HFFc6 (cell line): ENCODE measurements at places on chromosomes 4 and X. TPM values are rescaled to one million over a fixed set of nuclear protein-coding genes. Genes with fewer than 3 reads are reported as not detected.

DNA sequence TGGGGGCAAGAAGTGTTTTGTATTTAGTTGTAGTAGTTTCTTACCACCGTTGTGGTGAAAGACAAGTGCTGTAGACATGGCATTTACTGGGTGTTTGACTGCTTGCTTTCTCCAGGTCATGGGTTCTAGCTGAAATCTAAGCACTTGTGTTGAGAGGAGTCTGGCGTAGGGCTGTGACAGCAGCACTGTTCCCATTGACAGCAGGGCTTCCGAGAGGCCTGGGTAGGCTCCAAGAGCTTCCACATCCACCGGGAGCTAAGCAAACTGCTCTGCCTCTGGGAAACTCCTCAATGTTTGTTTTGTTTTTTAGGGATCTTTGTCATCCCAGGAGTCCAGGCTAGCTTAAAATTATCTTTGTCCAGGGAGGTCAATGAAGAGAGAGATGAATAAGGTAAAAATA lies 44.3 kb downstream of the BMPR1B start:
- DNase-seq = no peak
- H3K4me3 ChIP-seq = no peak overlapping the region
- H3K27me3 ChIP-seq = peaks cover 12% of the 10 kb centered on the region
- no peaks in the 10 kb centered on the region for H3K36me3 ChIP-seq
- H3K27ac ChIP-seq = no peak overlapping the region

- H3K36me3 ChIP-seq = no peaks in the 10 kb centered on the region
- no peak for DNase-seq
- no peaks in the 10 kb centered on the region for H3K27me3 ChIP-seq
Observed at GRCh38 chrX:29318012-29318411, 730.8 kb downstream of the IL1RAPL1 start.

DNA sequence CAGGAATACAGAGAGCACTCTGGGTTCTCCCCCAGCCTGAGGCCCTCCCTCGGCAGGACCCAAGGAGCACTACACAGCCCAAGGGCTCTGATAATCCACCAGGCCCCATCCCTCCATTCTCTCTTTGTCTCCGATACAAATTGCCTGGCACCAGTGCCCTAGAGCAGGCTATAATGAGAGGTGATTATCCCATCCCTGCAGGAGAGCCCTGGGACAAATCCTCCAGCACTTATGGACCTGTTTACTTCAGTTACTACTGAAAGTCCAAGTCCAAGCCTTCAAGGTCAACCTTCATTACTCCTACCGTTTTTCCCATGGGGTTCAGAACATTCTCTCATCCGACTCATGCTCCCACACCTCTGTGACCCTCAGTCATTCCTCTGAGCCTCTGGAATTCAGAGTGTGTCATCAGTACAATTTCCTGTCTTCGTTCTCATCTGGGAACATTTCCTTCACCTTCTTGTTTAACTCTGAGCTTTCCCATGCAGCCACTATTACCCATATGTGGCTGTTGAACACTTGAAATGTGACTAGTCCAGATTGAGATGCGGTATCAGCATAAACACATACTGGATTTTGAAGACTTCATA lies 299.0 kb downstream of the RAPGEF2 start:
- no peaks in the 10 kb centered on the region; the same call in 1 of the 2 replicates for H3K27me3 ChIP-seq
- peaks cover 44% of the 10 kb centered on the region for H3K4me1 ChIP-seq
- peak overlapping the region; percentile 97 for H3K27ac ChIP-seq
- peak; percentile 87 for DNase-seq

- peaks cover 6% of the 10 kb centered on the region for H3K4me1 ChIP-seq
- H3K27ac ChIP-seq = no peak overlapping the region
- H3K27me3 ChIP-seq = peaks cover 5% of the 10 kb centered on the region; the same call in 1 of the 2 replicates
- no peak for DNase-seq
- H3K4me3 ChIP-seq = no peak overlapping the region
Observed at GRCh38 chr4:24650849-24651640, 66.7 kb upstream of the DHX15 start.

DNA sequence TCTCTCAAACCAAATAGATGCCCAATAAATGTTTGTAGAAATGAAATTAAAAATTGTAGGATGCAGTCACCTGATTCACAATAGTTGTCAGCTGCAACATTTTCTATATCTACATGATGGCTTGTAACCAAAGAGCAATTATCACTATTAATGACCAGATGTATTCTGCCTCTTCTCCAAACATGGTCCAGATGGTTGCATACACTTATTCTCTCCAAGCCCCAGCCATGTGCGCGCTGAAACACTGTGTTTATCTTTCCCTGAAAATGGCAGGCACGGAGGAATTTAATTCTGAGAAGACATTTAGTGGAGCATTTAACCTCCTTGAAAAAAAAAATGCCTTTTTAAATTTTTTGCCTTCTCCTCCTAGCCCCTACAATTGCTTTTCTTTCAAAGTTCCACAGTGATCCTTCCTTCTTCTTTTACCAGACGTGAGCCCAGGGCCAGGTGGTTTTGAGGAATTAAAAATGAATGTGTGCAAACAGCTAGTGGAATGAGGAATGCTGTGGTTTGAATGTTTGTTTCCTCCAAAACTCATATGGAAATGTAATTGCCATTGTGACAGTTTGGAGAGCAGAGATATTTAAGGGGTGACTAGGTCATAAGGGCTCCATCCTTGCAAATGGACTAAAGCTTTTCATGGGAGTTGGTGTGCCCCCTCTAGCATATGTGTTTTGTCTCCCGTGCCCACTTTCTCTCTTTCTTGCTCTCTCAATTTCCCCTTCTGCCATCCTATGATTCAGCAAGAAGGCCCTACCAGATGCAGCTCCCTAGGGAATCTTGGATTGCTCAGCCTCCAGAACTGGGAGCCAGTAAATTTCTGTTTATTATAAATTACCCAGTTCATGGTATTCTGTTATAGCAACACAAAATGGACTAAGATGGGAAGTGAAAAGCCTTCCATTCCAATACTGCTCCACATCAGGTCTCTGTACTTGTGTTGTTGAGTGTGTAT lies 136.0 kb downstream of the GABRB1 start:
- H3K27ac ChIP-seq = no peak overlapping the region
- H3K27me3 ChIP-seq = no peaks in the 10 kb centered on the region; the same call in 1 of the 2 replicates
- no peaks in the 10 kb centered on the region for H3K4me1 ChIP-seq
- H3K4me3 ChIP-seq = no peak overlapping the region

GRCh38 chr4:33751050-33751449 lies 2493.3 kb downstream of the ARAP2 start:
- no peak for DNase-seq
- no peaks in the 10 kb centered on the region; the same call in 1 of the 2 replicates for H3K27me3 ChIP-seq
- no peak overlapping the region for H3K27ac ChIP-seq
- no peak overlapping the region for H3K4me3 ChIP-seq

DNA sequence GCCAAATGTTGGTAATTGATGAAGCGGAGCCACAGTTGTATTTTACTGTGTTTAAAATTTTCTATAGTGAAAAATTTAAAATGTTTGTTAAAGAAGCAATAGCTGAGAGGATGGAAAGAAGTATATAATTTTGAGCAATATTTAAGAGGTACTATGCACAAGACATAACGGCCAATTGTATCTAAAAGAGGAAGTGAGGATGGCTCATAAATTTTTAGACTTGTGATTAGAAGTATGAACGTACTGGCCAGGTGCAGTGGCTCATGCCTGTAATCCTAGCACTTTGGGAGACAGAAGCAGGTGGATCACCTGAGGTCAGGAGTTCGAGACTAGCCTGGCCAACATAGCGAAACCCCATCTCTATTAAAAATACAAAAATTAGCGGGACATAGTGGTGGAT lies 12.7 kb upstream of the HHIP start:
- H3K36me3 ChIP-seq = no peaks in the 10 kb centered on the region
- H3K4me3 ChIP-seq = no peak overlapping the region
- no peak for DNase-seq
- 0 out of 2 replicates have a peak, but pooled peaks cover 4% of the 10 kb centered on the region for H3K27me3 ChIP-seq

- H3K27ac ChIP-seq = no peak overlapping the region
- H3K27me3 ChIP-seq = no peaks in the 10 kb centered on the region
Observed at GRCh38 chr4:176406736-176407135, 87.0 kb downstream of the SPCS3 start.

DNA sequence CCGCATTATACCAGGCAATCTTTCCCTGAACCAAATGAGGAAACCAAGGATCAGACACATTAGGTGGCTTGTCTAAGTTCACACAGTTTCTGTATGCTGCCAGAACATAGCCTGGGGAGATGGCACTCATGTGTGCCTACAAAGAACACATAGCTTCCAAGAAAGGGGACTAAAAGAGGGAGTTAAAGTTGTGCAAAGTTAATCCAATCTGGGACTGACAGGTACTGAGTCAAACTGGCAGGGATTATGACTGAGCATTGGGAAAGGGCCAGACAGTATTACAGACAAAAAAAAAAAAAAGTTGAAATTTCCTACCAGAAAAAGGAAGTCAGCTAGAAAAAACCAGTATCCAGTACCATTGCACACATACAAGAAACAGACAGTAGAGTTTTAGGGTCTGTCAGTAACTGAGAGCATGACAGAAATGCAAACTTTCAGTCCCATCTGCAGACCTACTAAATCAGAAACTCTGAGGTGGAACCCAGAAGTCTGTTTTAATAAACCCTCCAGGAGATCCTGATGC lies 37.2 kb downstream of the ADAMTS3 start:
- no peak for DNase-seq
- H3K4me1 ChIP-seq = no peaks in the 10 kb centered on the region
- H3K27me3 ChIP-seq = no peaks in the 10 kb centered on the region
- no peaks in the 10 kb centered on the region for H3K36me3 ChIP-seq
- H3K4me3 ChIP-seq = no peak overlapping the region

DNA sequence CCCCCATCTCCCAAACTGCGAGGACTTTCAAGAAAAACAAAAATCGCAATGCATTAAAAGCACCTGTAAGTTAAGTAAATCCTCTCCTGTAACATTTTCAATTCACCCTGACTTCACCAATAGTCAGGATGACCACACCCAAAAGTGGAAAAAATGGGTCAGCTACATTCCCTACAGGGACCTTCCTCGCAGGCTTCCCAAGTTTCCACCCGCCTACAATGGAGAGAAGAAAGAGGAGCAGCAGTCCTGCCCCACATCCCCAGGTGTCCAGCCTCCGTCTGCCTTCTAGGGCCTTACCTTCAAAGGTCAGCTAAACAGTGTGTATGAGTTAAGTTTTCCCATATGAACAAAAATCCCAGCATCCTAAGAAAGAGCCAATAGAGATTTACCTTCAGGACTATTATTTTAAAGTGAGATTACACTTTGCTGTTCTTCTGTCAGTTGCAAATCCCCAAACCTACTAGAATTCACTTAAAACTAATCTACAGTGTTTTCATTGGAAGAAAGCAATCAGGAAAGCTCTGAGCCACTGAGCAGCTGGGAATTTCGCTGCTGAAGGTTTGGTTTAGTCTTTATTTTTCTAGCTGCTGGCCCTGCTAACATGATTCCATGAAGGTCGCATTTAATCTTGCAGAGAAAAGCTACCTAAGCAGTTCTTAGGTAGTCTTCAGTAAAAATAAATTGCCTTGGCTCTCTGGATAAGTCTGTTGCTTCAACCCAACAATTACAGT lies 12.5 kb downstream of the IRF2 start:
- peaks cover 37% of the 10 kb centered on the region for H3K4me1 ChIP-seq
- no peak overlapping the region for H3K27ac ChIP-seq
- no peaks in the 10 kb centered on the region for H3K27me3 ChIP-seq
- no peak for DNase-seq
- no peak overlapping the region for H3K4me3 ChIP-seq

- no peak for DNase-seq
- no peaks in the 10 kb centered on the region for H3K4me1 ChIP-seq
- peaks cover 15% of the 10 kb centered on the region for H3K27me3 ChIP-seq
Observed at GRCh38 chr4:83305187-83305586, 20.6 kb upstream of the COQ2 start.

GRCh38 chr4:128342762-128343161 lies 55.1 kb upstream of the PGRMC2 start:
- no peak overlapping the region for H3K27ac ChIP-seq
- H3K27me3 ChIP-seq = no peaks in the 10 kb centered on the region
- peaks cover 61% of the 10 kb centered on the region for H3K4me1 ChIP-seq

GRCh38 chr4:180850318-180850940 lies 1392.8 kb upstream of the TENM3 start:
- H3K36me3 ChIP-seq = no peaks in the 10 kb centered on the region
- no peak overlapping the region for H3K4me3 ChIP-seq
- DNase-seq = no peak

GRCh38 chr4:174449944-174450785 lies 72.1 kb downstream of the HPGD start:
- H3K4me3 ChIP-seq = no peak overlapping the region
- H3K36me3 ChIP-seq = no peaks in the 10 kb centered on the region
- H3K27me3 ChIP-seq = no peaks in the 10 kb centered on the region; the same call in 1 of the 2 replicates
- DNase-seq = no peak
- no peak overlapping the region for H3K27ac ChIP-seq

DNA sequence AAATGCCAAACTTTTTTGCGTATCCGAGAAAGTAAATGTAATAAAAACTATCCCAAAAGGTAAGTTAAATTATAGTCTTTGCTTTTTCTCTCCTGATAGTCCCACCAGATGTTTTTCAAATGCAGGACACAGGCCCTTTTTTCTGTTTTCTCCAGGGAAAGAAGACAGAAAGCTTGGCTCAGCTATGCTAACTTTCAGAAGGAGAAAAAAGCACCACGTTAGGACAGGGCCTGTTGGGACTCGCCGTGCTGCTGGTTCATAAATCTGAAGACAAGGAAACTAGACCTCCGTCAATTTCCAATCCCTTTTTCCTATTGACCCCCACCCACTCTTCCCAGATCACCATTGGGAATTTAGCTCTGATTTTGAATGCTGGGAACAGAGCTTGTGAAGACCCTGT lies 220.9 kb upstream of the SFRP2 start:
- H3K36me3 ChIP-seq = no peaks in the 10 kb centered on the region
- DNase-seq = no peak
- H3K4me1 ChIP-seq = no peaks in the 10 kb centered on the region; the same call in 1 of the 2 replicates
- no peak overlapping the region for H3K4me3 ChIP-seq
- peaks cover 2% of the 10 kb centered on the region; the same call in 1 of the 2 replicates for H3K27me3 ChIP-seq
- no peak overlapping the region for H3K27ac ChIP-seq

DNA sequence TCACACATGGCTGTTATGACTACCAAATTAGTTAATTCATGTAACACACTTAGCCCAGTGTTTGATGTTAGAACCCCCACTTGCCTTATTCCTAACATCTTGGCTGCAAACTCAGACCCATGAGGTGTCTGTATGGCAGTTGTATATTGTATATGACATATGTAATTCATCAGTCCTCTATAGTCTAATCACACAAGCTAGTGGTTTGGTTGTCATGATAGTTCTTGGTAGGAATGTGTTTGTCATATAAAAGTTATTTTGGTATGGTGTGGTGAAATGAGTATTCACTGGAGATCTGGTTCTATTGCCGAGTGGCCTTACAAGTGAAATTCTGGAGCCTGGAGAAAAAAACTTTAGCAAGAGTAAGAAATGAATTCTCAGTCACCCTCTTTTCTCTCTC lies 149.2 kb downstream of the AWAT2 start:
- no peaks in the 10 kb centered on the region for H3K4me1 ChIP-seq
- no peaks in the 10 kb centered on the region for H3K36me3 ChIP-seq
- no peak overlapping the region for H3K27ac ChIP-seq
- H3K27me3 ChIP-seq = no peaks in the 10 kb centered on the region
- no peak for DNase-seq

GRCh38 chr4:3365871-3366842 lies 73.3 kb downstream of the RGS12 start:
- peaks cover 5% of the 10 kb centered on the region for H3K27me3 ChIP-seq
- no peak overlapping the region for H3K4me3 ChIP-seq
- H3K36me3 ChIP-seq = 0 out of 2 replicates have a peak, but pooled peaks cover 3% of the 10 kb centered on the region

IGSF1 gene
- total RNA-seq = not detected in 3 replicates

CXCL8 gene
- total RNA-seq = 0.18 to 2.5 TPM (median 0.31 TPM) in 3 replicates

PPP4R3C gene
- total RNA-seq = not detected in 3 replicates

TCEAL2 gene
- not detected in 3 replicates for total RNA-seq

CLDN34 gene
- total RNA-seq = not detected in 3 replicates

VCX3A gene
- total RNA-seq = not detected in 3 replicates

ENPP6 gene
- total RNA-seq = not detected in 3 replicates

RPS6KA6 gene
- 5.7 to 8.6 TPM (median 6.0 TPM) in 3 replicates for total RNA-seq
